Esophagus squamous epithelium (tissue), 5 donors: ENCODE measurements at places on chromosomes 1 and 21.

- DNase-seq = no peak
Measured at GRCh38 chr1:109880971-109881894, 29.4 kb upstream of the CSF1 start.

DNA sequence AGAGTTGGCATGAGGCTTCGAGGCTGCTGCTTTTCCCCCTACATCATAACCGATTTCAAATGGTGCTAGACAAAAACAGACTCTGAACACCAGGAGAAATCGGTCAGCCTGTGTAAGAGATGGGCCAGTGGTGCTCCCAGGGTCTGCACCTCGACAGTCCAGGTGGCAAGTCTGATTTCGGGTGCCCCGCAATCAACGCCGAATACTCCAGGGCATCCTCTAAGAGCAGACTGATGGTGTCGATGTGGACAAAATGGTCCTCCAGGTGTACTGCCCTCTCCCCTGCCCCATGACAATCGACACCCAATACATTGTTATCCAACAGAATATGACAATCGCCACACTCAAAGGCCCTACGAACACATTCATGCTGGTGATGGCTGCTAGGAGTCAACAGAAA is 50.0 kb downstream of the CD46 start:
- no peak for DNase-seq

DNA sequence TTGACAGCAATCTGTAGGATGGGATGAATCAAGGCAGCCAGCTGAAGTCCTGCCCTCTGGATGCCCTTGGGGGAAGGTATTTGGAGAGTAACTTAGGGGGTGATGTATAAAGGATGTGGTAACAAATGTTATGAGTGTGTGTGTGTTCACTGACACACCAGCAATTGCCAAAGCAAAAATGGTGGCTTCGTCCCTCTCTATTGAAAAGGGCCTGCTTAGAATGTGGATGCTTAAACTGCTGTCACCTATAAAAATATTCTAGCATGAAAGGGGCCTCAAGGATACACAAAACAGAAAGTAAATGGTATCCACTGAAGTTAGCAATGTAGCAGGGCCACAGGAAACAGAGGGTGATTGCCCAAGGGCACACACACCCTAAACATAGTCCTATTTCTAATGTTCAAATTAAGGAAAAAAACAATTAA is 15.1 kb upstream of the AIM2 start:
- DNase-seq = no peak

- no peak for DNase-seq
Measured at GRCh38 chr1:165073185-165074007, 283.1 kb downstream of the LMX1A start.

- DNase-seq = no peak
Measured at GRCh38 chr1:185406006-185406690, 89.1 kb upstream of the IVNS1ABP start.

DNA sequence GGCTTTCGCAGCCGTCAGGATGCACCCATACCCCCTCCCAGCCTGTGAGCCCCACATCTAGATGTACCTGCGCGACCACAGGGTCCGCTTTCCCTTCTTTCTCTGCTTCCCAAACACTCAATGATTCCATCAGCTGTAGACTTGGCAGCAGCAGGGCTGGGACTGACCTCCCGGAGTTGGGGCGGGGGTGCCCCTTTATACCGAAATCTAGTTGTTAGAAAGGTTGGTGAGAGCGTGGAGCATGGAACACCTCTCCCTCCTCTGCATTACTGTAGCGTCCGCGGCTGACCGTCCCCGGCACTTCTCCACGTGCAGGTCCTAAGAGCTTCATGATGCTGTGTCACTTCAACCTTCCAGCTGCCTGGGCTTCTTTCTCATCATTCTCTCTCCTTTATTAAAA is 21.1 kb upstream of the ACTRT2 start:
- no peak for DNase-seq
